ENCODE measurements at places on chromosomes 2 and 18.

- DNase-seq = no peak
These were observed 403 bp downstream of the TMEM127 start for GRCh38 chr2:96265349-96265839.

- DNase-seq = no peak
These were observed 668.0 kb upstream of the FAM98A start for GRCh38 chr2:34266908-34267697.

GRCh38 chr18:79056827-79057367 lies 12.3 kb upstream of the ATP9B start:
- no peak for DNase-seq

GRCh38 chr2:231688719-231689118 lies 19.6 kb upstream of the PTMA start:
- no peak for DNase-seq

GRCh38 chr2:213011505-213011904 lies 139.9 kb downstream of the IKZF2 start:
- DNase-seq = no peak

DNA sequence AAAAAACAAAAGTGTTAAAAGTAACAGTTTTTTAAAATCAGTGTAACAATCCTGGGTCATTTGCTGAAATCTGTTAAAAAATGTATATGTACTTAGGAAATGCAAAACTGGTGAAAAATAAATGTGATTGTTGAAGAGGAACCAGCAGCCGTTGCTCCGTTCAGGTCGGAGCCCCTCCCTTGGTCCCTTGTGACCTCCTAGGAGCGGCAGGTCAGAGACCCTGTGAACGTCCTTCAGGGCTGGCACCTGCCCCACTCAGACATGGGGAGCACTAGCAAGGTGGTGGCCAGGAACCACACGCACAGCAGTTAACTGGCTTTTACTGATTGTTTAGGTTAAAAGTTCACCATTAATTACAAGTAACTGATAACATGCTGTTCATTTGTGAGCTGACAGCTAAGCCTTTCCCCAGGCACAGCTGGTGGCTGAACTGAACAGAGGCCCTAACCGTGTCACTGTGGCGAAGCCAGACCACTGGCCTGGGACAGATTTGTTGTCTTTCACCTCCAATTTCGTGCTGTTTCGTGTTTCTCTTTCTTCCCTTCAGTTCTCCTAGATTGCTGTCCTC lies 159.2 kb upstream of the ALKAL2 start:
- no peak for DNase-seq

- DNase-seq = no peak
These were observed 84.6 kb downstream of the PIGN start for GRCh38 chr18:62102221-62102620.

- no peak for DNase-seq
These were observed 277.9 kb downstream of the MBD2 start for GRCh38 chr18:53946594-53946993.

Measured in GM12892 (cell line).